ENCODE measurements at places on chromosomes 7 and 10.

DNA sequence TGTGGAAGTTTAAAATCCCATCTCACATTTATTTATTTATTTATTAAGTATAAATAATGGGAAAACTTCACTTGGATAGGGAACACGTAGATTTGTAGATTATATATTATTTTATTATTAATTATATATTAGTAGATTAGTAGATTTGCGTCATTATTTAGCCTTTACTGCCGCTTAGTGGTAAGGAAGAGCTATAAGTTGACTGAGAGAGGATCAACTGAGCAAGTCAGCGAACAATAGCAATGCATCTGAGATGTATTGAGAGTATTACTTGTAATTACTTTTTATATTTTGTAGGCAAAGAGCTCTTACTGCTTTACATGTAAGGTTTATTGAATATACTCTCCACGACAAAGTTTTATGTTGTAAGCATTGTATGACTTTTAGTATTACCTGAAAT, 244.5 kb upstream of the ANKRD30A start:
- ATAC-seq = no peak

DNA sequence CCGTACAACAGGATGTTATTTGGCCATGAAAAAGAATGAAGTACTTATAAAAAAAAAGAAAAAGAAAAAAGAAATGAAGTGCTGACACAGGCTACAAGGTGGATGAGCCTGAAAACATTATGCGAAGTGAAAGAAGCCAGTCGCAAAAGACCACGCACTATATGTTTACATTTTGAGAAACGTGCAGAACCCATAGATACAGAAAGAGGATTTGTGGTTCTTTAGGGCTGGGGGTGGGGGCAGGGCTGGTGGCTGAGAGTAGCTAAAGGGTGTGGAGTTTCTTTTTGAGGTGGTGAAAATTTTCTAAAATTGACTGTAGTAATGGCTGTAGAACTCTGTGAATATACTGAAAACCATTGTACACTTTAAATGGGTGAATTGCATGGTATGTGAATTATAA, 86.0 kb upstream of the FAM20C start:
- ATAC-seq = no peak

DNA sequence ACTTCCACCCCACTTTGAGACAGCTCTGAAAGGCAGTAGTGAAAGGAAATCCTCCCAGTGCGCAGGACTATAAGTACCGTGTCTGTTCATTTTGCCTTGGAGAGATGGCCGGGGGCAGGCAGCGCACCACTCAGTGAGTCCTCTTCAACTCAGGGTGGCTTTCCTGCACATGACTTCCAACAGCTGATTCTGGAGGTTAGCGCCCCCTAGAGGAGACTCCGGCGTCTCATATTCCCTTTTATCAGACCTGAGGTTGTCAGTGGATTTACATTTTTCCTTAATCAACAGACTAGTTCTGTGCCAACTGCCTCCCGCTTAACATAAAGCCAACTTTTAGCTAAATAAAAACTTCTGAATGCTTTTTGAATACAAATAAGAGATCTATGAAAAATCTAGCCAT, 101.0 kb downstream of the HERPUD2 start:
- ATAC-seq = no peak

- no peak for ATAC-seq
These were observed 230.5 kb upstream of the TMEM229A start for GRCh38 chr7:124263232-124263827.

GRCh38 chr10:110458266-110458920, 39.3 kb upstream of the DUSP5 start:
- peak; percentile 64 for ATAC-seq

- no peak for ATAC-seq
These were observed 55.0 kb downstream of the PRTFDC1 start for GRCh38 chr10:24897326-24897926.

- no peak for ATAC-seq
These were observed 91.0 kb downstream of the ADARB2 start for GRCh38 chr10:1646332-1646731.
